ENCODE measurements at places on chromosomes 7 and 10.

DNA sequence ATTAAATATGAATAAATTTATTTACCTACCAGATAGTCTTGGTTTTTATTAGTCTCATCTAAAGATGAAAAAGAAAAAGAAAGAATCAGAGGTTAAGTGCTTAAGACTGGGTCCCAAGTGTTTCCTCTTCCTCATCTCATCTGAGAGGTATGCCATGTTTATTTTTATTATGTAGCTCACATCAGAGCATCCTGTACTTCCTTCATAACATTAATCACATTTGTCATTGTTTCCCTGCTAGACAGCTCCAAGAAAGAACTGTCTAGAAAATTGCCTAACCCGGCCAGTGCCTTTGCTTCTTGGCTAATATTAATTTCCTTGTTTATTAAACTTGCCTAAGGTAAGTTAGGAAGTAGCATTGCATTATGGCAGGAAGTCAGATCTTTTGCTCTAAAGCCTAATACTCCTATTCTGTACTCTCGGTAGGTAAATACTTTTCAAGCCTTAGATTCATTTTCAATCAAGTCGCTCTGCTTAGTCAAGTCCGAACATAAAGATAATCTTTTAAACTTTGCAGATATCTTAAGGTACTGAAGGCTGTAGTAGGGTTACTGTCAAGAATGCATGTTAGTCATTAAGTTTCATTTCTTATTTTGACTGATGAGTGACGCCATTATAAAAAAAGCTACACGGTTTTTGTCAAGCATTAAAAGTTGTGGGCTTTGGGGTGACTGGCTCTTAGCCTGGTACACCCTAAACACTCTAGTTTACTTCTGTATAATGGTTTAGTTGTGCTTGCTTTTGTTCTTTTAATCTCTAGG, 47.4 kb downstream of the ZMYND11 start:
- DNase-seq, result no peak

GRCh38 chr10:84204122-84204521, 9.8 kb downstream of the CDHR1 start:
- peak; percentile 57 for DNase-seq

DNA sequence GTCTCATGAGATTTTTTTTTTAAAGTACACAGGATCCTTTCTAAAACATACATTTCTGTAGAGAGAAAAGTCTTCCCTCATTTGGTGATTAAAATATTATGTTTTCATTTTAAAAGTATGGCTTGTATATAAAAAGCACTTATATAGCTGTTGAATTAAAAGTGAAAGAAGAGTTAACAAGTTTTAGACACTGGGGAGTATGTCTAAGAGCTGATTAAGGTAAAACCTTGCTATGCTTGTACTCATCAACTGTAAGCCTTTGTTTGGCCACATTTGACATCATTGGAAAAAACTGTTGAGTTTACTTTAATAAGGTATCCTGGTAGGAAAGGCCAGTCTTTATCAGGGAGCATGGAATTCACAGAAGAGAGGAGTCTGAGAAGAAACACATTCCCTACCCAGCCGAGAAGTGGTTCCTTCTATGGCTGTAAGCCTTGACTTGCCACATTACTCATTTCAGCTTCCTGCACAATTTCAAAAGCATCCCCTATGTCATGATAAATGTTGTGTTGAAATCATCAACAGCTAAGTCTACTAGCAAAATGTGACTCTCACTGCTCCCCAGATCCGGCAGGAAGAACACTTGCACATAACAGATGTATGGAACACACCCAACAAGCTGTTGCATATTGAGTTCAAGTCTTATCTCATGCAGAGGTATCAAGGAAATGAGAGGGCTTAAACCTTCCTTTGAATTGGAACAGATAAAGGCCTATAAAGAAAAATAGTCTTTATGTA, 171.8 kb upstream of the CDK1 start:
- DNase-seq, result peak; percentile 18

- DNase-seq, result no peak
Observed at GRCh38 chr10:100567249-100567648, 31.5 kb downstream of the HIF1AN start.

GRCh38 chr10:33327751-33328150, 6.7 kb downstream of the NRP1 start:
- DNase-seq, result no peak

GRCh38 chr10:68869623-68870022, 31.5 kb upstream of the DDX50 start:
- DNase-seq, result no peak

DNA sequence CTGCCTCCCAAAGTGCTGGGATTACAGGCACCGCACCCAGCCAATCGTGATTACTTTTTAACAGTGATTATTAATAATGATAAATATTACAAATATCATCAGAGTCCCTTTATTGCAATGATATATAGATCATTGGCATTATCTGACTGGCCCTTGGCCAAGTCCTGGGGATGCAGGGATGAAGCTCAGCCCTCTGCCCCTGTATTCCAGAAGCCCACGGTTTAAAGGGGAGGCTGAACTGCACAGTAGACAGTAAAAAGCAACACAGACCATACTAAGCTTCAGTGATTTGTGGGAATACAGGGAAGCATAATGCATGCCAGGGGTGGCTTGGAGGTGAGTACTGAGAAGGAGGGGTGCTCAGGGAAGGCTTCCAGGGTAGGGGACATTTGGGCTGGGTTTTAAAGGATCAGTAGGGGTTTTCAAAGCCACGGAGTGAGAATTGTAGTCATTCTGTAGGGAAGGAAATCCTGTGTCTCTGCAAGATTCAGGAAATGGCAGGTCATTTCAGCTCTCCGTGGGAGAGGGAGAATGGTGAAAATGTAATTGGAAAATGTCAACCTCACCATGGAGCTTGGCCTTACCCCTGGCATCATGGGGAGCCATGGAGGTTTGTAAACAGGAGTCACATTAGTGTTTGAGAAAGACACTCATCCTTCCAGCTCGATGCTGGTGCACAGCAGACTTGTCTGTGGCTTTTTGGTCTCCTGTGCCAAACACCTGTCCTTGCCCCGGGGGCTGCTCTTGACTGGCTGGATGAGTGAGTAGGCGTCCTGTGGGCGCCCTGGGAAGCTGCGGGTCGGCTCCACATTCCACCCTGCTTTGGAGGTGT, 8.8 kb downstream of the ADAMTS14 start:
- no peak for DNase-seq

- no peak for DNase-seq
Observed at GRCh38 chr10:132764108-132764507, 21.8 kb downstream of the NKX6-2 start.

DNA sequence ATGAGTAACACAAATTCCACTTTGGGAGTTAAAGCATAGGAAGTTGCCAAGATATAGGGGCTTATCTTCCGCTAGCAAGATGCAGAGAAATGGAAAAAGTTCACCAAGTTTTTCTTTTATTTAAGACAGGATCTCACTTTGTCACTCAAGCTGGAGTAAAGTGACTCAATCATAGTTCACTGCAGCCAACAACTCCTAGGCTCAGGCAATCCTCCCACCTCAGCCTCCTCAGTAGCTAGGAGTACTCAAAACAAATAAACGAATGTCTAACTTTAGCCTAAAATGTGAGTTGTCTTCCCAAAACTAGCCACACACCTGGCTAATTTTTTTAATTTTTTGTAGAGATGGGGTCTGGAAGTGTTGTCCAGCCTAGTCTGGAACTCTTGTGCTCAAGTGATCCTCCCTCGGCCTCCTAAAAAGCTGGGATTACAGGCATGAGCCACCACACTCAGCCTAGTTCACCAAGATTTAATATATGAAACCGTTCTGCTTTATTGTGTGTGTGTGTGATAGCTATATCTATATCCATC, 9.9 kb downstream of the VIM start:
- peak; percentile 6 for DNase-seq

DNA sequence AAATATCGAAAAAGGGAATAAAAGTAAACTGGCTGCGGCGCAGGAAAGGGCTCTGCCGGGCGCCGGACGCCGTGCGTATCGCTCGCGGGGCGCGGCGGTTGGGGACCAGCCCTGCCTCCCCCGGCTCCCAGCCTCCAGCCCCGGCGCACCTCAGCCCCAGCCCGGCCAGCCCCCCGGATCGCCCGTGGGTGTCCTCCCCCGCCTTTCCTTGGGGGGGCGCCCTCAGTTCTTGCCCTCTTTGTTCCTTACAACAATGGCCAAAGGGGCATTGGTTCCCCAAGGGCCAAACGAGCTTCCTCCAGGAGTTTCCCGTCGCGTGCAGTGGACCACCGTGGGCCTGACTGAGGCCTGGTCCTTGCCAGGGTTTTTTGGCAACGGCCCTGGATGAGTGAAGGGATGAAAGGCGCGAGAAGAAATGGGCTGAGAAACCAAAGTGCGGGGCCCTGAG, 1.2 kb downstream of the MACROH2A2 start:
- no peak for DNase-seq

GRCh38 chr10:117596706-117597105, 54.2 kb downstream of the EMX2 start:
- DNase-seq, result no peak

GRCh38 chr7:34137176-34137575, 231.8 kb downstream of the BMPER start:
- DNase-seq, result no peak

- peak; percentile 36 for DNase-seq
Observed at GRCh38 chr7:44960011-44960580, 18.7 kb downstream of the MYO1G start.

- peak; percentile 88 for DNase-seq
Observed at GRCh38 chr10:30027057-30028005, 32.1 kb downstream of the JCAD start.

DNA sequence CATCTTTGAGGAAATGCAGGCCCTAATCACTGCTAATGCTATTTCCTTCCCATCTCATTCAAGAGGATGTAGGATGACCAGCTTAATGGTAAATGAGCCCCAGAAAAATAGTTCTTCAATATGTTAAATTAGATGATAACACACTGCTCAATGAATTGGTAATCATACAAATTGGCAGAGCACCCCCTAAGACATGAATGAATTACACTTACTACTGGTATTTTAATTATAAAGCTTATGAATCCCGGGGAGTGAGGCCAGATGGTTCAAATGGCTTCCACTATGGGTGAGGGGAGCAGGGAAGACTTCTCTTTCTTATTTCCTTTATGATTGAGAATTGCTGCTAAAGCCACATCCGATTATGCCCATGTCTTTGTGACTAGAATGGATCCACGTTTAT, 159.2 kb upstream of the TARP start:
- no peak for DNase-seq

GRCh38 chr10:16445770-16446469, 9.1 kb downstream of the PTER start:
- DNase-seq, result no peak

DNA sequence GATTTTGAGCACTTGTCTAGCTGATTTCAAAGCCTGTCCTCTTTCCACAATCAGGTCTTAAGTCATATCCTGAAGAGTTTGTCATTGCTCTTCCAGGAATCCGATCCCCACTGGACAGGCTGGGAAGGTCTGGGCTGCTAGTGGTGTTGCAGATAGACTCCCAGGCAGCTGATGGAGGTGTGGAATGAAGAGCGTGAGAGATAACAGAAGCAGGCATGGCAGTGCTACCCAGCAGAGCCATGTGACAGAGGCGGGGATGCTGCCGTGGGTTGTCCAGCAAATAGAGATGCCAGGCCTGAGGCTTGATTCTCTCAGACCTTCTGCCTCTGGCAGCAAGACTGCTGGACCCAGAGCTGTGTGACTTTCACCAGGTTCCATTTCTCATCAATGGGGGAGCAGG, 116.5 kb upstream of the EEPD1 start:
- DNase-seq, result no peak

DNA sequence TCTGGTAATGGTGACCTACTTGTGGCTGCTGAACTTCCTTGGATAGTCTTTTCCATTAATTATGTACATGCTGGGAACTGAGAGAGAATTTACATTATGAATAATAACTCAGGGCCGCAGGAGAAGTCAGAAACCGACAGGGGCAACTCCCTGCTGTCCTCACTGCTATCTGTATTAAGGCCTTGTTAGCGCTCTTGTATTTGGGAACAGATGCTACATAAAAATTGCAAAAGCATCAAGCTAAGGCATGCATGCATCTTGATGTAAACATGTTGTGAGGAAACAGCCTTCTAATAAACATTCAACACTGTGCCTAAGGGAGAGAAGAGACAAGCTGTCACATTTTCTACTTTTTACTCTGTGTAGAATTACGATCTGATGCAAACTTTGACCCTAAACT, 158.4 kb downstream of the PARD3 start:
- no peak for DNase-seq

DNA sequence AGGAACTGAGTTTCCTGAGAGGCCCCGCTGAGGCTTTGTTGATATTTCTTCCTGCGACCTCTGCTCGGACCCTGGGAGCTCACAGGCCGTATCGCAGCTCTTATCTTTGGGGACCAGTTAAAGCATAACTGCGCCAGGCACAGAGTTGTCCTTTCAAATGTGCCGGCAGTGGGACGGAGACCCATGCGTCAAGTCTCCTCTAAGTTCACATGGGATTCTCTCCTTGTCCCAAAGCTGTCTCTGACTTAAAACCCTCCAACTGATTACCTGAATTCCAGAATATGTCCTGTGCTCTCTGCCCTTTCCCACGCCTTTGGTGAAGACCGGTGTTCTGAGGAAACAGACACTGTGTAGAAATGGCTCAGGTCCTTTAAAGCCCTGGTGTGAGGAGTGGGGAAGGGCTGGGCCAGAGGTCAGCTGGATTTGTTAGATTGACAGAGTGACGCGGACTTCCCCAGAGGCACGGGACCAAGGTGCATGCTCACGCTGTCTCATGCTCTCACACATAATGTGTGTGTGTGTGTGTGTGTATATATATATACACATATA, 169.8 kb downstream of the EGFR start:
- no peak for DNase-seq

GRCh38 chr10:84214612-84215235, 10.6 kb downstream of the LRIT2 start:
- DNase-seq, result peak; percentile 62

DNA sequence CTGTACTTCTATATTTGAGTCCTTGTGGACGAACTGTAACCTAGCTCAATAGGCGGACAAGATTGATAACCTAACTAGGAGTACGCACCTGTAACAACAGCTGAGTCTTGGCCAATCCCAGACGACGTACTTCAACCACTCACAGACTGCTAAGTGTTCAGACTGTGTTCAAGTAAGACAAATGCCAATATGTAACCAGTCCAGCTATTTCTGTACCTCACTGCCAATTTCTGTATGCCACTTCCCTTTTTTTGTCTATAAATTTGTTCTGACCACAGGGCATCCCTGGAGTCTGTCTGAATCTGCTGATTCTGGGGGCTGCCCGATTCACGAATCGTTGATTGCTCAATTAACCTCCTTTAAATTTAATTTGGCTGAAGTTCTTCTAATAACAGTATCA, 32.2 kb downstream of the HACD1 start:
- DNase-seq, result peak; percentile 67

GRCh38 chr7:128036226-128036940, 5.1 kb upstream of the LRRC4 start:
- DNase-seq, result no peak

- no peak for DNase-seq
Observed at GRCh38 chr10:92640107-92640506, 47.2 kb downstream of the KIF11 start.

DNA sequence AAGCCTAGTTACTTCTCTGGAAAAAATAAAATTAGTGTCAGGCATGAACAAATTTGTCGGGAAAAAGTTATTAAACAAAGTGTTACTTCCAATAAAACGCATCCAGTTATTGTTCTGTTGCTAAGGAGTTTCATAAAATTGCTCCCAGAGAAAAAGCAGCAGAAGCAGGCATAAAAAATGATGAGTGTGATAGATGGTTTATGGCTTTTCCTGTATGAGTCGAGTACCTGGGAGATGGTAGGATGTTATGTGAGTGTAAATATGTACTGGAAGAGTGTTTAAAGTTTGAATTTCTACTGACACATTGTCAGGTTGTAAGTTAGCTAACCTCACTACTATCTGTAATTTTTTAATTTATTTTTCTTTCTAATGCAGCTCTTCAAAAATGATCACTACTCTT, 390.7 kb downstream of the ARL4A start:
- no peak for DNase-seq

GRCh38 chr10:26881600-26882331, 21.0 kb upstream of the ABI1 start:
- peak; percentile 43 for DNase-seq

Measured in NB4 (cell line).